ENCODE measurements at places on chromosomes 5 and 9.
A peak's percentile ranks its signal among the peaks of the same experiment; 100 is the strongest.

DNA sequence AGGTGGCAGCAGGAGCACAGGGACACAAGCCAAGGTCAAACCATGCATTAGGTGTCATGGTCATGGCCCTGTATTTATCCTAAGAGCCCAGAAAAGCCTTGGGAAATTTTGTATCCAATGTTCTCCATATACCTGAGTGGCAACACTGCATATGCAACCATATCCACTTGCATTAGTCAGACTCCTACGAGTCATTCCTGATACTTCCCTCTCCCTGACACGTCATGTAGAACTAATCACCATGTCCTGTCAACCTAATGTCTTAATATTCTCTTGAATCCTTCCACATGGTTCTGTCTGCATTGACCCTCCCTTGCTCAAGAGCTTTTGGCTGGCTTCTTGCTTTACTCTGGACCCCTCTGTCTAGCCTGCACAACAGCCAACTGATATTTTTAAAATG lies 9.4 kb downstream of the SCGB3A2 start:
- DNase-seq = no peak

DNA sequence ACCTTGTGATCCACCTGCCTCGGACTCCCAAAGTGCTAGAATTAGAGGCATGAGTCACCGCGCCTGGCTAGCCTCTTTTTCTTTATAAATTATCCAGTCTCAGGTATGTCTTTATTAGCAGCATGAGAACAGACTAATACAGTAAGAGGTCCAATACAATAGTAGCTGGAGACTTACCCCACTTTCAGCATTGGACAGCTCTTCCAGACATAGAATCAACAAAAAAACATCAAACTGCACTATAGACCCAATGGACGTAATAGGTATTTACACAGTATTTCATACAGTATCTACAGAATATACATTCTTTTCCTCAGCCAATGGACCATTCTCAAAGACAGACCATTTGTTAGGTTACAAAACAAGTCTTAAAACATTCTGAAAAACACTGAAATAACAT lies 6.1 kb upstream of the RCL1 start:
- no peak for DNase-seq

- DNase-seq = no peak
Observed at GRCh38 chr9:103615994-103616393, 478.1 kb upstream of the SMC2 start.

GRCh38 chr9:75644649-75645048 lies 245.8 kb upstream of the PCSK5 start:
- no peak for DNase-seq

GRCh38 chr9:132722564-132723065 lies 52.4 kb downstream of the GTF3C4 start:
- no peak for DNase-seq

DNA sequence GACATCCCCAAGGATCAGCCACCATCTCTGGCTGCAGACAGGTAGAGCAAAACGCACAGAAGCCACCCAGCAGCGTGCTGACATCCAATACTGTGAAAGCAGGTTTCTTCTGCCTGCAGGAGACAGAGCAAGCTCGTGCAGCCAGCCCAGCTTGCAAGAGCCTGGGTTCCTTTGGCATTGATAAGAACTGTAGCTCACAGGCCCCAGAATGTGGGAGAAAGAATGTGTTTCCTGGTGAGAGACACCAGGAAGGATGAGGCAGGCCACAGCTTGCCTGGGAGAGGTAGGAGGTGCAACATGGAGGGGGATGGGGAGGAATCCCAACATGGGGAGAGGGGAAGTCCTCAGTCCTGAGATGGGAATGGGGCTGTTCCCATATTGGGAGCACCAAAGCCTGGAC lies 34.0 kb upstream of the ARAP3 start:
- no peak for DNase-seq

DNA sequence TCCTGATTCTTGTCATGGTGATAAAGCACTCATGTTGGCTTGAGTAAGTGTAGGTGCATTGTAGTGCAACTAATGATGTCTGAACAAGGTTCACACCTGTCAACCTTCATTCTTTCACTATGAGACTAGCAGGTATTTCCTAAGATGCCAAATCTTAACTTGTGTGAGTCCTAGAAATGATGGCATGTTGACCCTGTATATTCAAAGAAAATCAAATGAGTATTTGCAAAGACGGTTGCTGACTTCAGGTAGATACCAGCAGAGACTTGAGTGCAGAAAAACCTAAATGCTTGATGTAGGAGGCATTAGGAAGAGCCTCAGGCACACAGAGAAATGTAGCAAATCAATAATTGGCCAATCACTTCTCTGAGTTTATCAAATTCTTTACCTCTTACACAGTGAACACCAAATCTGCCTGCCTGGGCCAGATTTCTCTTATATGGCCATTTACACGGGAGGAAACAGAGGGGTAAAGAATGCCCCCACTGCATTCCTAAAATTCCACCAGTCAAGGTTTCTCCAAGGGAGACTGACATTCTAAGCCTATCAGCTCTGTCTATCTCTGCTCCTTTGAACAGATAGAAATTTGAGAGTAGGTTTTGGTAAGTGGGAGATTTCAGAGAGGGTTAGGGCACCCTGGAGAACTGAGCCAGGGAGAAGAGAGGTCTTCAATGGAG lies 488.6 kb upstream of the WWC1 start:
- no peak for DNase-seq

DNA sequence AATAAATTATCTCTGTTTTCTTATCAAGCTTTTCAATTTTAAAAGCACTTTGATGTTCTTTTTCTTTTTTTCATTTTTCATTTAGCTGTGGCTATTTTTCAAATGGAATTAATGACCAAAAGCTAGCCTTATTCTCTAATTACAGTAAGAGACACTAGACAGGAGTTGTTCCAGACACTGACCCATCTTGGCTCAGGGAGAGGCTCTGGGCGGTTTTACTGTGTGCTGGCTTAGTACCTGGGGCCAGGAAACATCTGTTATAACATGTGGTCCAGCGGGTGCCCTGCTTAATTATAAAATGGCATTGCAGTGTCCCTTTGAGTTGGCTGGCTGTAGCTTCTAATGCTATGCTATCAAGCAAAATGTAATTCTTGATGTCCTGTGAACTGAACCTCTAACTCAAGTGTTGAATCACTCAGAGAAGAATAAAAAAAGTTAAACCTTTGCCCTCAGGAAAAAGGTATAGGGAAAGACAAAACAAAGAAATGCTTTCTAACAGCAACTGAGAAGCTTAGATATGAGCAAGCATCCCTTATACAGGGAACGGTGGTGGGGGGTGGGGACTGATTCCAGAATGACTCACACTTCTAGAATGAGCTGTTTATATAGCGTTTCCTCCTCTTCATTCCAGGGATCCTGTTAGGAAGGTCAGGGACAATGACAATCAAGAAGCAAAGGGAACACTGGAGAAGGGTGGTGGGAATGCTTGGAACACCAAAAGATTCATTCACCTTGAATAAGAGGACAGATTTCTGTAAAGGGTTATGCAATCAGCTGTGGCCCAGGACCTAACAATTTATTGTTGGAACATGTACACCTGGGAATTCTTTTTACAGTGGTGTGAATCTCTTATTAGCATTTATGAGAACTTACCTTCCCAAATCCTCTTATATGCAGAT lies 58.7 kb upstream of the NFIB start:
- DNase-seq = no peak

GRCh38 chr9:7491641-7492040 lies 307.9 kb downstream of the DMAC1 start:
- no peak for DNase-seq

DNA sequence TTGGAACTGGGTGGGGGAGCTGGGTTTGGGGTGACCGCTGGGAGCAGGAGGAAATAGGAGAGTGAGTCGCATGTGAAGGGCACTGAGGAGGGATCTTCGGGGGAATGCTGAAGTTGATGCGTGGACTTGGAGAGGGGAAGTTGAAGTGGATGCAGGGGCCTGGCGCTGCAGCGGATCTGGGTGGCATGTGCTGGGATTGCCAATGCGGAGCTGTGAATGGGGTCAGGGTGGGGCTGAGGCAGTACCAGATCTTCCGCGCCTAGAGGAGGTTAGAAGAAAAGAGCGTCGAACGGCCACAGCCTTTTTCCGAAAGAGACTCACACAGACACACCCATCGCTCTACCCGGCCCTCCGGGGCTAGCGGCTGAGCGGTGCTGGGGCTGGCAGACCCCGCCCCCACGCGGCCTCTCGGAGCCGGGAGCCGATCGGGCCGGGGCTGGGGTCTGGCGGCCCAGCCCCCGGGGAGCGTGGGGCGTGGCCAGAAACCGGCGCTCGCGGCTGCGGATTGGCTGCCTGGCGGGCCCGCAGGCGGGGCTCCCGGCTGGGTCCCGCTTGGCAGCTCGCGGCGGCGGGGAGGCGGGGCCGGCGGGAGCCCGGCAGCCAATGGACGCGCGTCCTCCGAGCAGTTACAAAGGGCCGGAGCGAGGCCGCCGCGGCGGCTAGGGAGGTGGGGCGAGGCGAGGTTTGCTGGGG lies at the start of gene TGFBR1:
Gene TGFBR1, plus strand, starts transcription at position 655 of the 693 bp plus-strand sequence. CDS start 93 bp downstream, outside the sequence.
- peak; percentile 87 for DNase-seq

GRCh38 chr9:79089054-79089560 lies 482.7 kb upstream of the TLE4 start:
- DNase-seq = no peak

- DNase-seq = no peak
Observed at GRCh38 chr9:123695386-123695785, 234.5 kb downstream of the DENND1A start.

DNA sequence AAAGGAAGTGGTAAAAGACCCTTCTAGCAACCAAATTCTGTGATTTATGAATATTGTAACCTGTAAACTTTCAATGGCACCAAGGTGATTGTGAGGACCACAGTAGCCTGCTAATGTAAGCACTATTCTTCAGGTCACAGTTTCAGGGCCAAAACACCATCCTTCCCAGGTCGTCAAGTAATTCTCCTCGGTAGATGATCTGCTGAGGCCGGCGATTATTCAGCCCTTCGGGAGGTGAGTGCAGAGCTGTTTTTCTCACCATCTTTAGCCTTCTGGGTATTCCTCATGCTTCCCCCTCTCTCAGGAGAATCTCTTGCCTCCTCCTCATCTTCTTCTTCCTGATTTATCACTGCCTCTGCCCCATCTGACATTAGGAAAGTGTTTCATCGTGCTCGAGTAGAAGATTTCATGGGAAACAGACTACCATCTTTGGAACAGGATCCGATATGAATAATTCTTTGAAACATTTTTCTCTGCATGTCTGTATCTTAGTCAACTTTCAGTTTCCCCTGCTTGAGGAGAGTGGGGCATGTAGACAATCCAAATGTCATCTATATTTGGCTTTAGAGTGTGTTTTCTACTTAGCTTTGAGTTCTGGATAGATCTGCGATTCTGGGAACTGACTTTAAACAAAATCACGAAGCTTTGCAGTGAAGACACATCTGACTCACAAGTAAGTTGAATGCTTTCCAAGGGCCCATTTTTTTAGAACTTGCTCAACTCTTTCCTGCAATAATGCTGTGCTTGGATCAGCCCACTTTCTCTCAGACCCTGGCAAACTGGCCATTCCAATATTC lies 173.9 kb downstream of the AOPEP start:
- no peak for DNase-seq

DNA sequence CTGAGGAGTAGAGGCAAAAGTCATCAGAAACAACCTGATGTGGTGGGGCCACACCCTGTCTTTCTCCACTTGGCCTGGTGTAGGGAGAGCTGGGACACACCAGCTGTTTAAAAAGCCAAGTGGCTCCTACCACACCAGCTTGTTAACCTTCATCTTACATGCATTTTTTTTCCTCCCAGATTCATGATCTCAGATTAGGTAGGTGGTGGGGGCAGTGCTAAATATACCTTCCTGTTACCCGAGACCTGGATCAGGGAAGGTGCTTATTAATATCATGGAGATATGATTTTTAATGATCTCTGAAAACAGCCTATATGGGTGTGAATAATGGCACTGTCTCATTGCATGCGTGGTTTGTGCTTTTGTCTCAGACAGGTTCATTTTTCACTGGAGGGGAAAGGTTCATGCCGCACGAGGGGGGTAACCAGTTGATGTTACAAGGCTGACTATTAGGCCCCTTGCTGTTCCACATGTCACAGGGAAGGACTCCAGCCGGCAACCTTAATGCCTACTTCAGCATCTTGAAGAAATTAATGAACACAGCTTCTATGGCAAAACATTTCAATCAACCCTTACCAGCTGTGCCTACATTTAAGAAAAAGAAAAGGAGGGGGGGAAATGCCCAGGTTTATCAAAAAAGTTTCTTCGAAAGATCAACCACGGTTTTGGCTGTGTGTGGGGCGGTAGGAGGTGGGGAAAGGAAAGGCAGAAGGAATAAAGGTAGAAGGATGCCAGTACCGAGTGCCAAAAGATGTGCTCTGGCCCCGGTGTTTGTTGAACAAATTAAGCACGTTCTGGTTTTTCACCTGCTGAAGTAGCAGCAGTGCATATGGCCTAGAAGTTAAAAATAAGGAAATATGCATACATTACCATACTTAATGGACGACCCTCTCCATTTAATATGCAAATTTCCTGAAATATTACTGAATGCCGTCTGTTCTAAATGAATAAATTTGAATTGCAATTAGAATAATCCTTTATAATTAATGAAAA lies 185.4 kb downstream of the EBF1 start:
- no peak for DNase-seq

DNA sequence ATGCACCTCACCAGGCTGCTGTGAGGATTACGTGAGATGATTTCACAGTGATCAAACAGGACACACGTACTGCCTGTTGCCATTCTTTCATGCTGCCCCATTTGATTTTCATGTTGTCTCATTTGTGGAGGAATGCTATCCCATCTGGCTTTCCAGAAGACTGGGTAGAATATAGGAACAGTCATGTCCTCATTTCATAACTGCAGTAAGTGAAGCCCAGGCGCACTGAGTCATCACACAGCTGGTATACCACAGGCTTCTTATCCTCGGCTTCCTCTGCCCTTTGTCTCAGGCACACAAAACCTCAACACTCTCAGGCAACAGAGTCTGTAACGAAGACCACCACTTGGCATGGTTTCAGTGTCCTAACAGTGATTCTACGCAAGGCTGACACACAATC lies 62.3 kb downstream of the LHFPL2 start:
- no peak for DNase-seq

DNA sequence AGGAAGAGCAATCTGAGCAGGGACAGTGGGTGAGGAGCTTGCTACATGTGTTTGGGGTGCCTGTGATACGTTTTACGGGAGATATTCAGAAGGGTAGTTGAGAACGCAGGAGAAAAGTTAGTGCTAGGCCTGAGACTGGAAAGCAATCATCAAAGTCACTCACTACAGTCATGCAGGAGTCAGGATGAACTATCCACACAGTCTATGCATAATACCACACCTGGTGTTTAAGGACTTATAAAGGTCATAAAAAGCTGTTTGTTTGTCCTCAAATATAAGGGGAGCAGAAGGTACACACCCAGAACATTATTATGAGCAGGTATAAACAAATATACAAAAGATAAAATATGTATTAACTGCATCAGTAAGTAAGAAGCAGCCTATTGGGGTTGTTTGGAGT lies 176.6 kb downstream of the GNA14 start:
- DNase-seq = no peak

GRCh38 chr9:97804059-97804365 lies 49.0 kb upstream of the FOXE1 start:
- no peak for DNase-seq

DNA sequence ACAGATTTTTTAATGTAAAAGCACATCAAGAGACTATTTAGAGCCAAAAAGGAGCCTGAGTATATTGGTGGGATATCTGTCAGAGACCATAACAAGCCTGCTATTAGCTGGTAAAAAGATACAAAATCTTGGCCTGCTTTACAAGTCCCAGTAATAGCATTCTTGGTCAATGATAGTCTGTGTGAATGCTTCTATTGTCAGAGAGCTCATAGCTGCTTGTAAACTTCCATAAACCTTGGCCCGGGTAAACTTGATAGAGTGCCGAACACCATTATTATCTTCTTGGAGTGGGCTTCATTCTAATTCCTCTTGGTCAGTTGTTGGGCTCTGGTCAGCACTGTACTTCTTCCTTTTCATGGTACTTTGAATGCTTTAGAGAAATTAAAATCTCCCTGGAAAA lies 64.0 kb downstream of the UBAP1 start:
- DNase-seq = no peak

- DNase-seq = peak; percentile 81
Observed at GRCh38 chr9:84271531-84271900, 69.0 kb downstream of the SLC28A3 start.

Data from NCI-H748 treated with DMSO at 0.1 percent for 48 hours (cell line).